Suppressor macrophage treated with lipopolysaccharide for 1 hour (primary cell): ENCODE measurements at places on chromosomes 3 and 15.

DNA sequence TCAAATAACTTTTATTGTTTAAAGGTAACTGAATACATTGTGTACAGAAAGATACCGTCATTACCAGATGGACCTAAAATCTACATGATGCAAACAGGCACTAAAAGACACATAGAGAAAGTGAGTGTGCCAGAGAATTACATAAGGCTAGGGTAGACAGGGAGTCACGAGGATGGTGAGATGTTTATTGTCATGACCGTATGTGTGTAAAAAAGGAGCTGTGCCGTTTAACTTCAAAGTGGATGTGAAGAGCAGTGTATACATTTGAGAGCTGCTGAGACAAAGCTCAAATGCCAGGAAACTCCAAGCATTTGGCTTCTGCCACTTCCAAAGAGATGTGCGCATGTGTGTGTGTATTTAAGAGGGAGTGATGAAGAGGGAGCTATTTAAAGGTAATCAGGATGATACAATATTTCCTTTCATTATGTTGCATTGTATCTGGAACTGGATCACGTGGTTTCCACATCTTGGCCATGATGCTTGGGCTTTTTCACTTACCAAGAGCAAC is 51.4 kb upstream of the IGF1R start:
- no peak for DNase-seq

- DNase-seq: no peak
Measured at GRCh38 chr15:86620641-86621349, 541.1 kb downstream of the AGBL1 start.

DNA sequence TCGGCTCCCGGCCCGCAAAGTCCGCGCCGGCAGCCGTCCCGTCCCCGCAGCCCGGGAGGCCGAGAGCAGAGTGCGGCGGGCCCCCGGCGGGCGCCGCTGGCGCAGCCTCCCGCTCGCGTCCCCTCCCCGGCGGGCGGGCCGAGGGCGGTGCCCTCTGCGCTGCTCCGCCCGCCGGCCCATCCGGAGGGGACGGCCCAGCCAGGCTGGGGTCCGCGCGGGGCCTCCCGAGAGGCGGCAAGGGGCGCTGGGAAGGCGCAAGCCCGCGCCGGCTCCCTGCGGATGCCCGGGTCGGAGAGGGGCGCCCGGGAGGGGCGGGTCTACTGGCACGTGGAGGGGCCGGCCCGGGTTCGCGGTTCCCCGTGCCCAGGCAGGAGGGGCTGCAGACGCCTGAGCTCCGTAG is at the start of the genes CLCN2 and POLR2H:
Gene CLCN2, minus strand, starts transcription at position 74 of the 400 bp plus-strand sequence. CDS start 126 bp downstream, outside the sequence.
Gene POLR2H, plus strand, starts transcription at position 179 of the 400 bp plus-strand sequence. CDS start 1,783 bp downstream, outside the sequence.
- DNase-seq: peak; percentile 55

GRCh38 chr3:148101061-148101460 is 596.6 kb upstream of the AGTR1 start:
- DNase-seq: no peak

DNA sequence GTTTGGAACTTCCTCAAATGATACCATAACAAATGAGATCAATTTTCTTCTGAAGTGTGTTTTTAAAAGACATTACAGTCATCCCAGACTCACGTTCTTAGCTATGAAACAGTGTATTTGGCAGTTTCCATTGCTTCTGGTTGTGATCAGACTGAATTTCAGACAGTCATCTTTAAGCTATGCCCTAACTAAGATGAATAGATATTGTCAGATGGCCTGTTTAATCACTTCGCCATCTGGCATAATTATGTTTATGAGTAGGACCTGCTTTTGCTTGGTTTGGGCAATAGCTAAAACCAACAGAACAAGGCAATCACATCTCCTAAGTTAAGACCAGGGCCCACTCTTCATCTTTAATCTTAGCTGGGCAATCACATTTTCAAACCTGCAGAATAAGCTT is 313.1 kb downstream of the SV2B start:
- DNase-seq: no peak

DNA sequence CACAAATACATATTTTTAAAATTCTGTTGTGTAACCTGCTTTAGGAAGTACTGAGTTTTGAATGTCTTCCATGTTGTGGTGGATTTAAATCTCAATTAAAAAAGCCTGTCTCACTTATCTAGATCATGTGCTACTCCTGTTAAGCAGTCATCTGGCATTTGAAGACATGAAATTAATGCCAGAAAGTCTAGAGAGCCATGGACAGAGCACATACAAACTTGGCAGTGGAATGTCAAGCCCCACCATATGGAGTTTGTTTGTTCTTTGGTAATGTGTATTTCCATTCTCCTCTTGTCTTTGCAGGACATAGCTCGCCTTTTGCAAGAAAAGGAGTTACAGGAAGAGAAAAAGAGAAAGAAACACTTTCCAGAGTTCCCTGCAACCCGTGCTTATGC is 39.3 kb upstream of the UTS2B start:
- DNase-seq: no peak

- no peak for DNase-seq
Measured at GRCh38 chr15:64749999-64750657, 25.3 kb downstream of the RBPMS2 start.
